CD4-positive, alpha-beta T cell (primary cell): ENCODE measurements at places on chromosomes 4 and X.
A peak's percentile ranks its signal among the peaks of the same experiment; 100 is the strongest.

DNA sequence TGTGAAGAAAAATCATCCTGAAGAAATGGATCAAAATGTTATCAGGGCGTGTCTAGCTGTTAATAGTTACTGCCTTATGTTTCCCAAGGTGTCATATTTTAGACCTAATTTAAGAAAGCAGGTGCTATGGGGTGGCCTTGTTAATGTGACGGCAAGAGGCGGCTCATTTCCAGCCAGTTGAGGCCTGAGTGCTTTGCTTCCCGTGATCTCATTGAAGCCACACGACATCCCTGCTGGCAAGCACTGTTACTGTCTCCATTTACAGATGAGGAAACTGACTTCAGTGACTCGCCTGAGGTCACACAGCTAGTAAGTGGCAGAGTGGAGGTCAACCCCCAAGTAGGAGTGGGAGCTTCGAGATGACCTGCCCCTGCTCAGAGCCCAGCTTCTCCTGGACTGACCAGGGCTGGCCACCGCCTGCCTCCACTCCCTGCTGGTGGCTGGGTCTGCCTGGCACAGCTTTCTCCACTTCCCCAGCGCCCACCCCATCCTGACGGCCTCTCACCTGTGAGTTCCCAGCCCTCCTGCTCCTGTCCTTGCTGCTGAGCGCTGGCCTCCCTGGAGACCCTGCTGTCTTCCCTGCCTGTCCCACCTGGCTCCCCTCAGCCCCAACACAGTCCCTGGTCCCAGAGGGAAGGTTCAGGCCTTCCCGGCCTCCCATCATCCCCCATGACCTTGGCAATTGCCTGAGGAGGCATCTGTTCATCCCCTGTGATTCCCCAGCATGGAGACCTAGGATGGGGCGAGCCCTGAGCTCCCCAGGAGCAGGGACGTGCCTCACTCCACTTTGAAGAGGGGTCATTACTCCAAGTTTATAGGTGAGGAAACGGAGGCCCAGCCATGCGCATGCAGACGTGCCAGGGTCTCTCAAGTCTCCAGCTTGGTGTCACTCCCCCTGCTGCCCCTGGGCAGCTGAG is 47.7 kb upstream of the SORCS2 start:
- no peak overlapping the region for H3K4me3 ChIP-seq
- no peak overlapping the region for H3K27ac ChIP-seq
- no peak for DNase-seq
- peaks cover 8% of the 10 kb centered on the region for H3K27me3 ChIP-seq
- H3K36me3 ChIP-seq, result no peaks in the 10 kb centered on the region
- no peaks in the 10 kb centered on the region for H3K4me1 ChIP-seq

DNA sequence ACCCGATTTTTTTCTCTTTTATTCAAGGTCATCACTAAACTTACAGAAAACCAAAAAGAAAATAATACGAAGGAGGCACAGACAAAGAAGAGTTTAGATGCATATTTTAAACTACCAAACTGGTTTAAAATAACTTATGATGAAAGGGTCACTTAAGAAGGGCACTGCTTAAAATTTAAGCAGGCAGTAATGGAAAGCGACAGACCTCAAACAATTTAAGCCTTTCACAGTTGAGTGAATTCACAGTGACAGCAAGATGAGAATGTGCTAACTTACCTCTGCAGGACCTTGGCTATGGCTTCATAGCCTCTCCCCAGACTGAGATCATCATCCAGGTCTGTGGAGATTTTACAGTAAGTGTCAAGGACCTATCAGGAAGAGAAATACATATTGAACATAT is 112.1 kb downstream of the TTC29 start:
- H3K4me3 ChIP-seq, result no peak overlapping the region
- H3K27me3 ChIP-seq, result no peaks in the 10 kb centered on the region
- H3K4me1 ChIP-seq, result no peaks in the 10 kb centered on the region
- no peak for DNase-seq
- no peak overlapping the region for H3K27ac ChIP-seq
- no peaks in the 10 kb centered on the region for H3K36me3 ChIP-seq

GRCh38 chr4:108527723-108528122 is 92.7 kb upstream of the RPL34 start:
- peak overlapping the region; percentile 26 for H3K27ac ChIP-seq
- no peaks in the 10 kb centered on the region for H3K36me3 ChIP-seq
- H3K4me1 ChIP-seq, result peaks cover 35% of the 10 kb centered on the region
- DNase-seq, result no peak
- peak overlapping the region; percentile 17 for H3K4me3 ChIP-seq

DNA sequence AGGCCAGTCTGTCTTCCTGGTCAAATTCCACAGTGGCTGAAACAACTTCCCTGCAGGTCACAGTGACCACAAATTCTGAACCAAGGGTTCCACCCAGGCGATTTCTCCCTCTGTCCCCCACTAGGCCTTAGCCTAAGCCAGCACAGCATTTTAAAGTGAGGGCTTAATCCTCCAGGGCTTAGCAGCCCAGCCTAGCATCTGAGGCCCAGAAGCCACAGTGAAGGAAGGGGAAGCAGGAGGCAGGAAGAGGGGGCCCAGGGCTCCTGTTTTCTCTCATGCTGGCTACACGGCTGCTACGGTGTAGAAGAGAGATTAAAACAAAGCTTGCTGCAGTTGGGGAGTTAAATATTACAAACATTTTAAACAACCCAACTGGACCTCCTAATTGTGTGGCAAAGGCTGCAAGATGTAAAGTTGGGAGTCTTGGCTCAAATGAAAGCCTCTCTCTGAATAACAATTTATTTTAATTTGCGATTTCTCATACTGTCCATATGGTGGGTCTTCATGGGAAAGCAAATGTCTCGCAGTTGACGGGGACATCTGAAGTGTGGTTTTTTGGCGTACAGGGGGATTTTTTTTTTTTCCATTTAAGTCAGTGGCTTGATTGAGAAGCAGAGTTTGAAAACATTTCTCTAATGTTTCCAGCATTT is 170.8 kb upstream of the RAI2 start:
- H3K4me1 ChIP-seq, result no peaks in the 10 kb centered on the region
- H3K27ac ChIP-seq, result no peak overlapping the region
- DNase-seq, result no peak
- H3K4me3 ChIP-seq, result no peak overlapping the region
- no peaks in the 10 kb centered on the region for H3K36me3 ChIP-seq

DNA sequence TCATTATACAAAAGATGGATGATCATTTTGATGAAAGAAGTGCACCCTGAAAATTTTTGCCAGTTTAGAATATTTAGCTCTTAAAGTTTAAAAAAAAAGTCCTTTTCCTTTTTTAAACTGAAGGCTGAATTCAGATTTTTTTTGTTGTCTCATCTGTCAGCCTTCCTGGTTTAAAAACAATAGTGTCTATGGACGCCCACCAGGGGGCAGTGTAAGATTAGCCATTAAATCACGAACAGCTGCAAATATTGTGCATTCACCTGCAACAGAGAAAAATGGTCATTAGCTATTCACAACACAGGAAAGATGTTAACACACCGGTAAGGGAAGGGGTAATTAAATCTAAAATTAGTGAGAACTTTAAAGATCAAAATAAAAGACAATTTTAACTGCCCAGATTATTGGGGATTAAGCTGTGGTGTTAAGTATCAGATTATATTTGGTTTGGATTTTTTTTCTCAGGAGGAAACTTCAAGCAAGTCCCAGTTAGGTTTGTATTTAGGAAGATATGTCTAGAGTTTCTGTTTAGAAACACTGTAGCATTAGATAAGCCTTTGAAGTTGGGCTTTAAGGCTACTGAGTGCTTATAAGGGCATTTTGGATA is 4.4 kb upstream of the CXorf38 start:
- peaks cover 6% of the 10 kb centered on the region for H3K4me1 ChIP-seq
- peaks cover 21% of the 10 kb centered on the region for H3K36me3 ChIP-seq
- peak; percentile 57 for DNase-seq
- no peak overlapping the region for H3K27ac ChIP-seq
- H3K27me3 ChIP-seq, result no peaks in the 10 kb centered on the region

DNA sequence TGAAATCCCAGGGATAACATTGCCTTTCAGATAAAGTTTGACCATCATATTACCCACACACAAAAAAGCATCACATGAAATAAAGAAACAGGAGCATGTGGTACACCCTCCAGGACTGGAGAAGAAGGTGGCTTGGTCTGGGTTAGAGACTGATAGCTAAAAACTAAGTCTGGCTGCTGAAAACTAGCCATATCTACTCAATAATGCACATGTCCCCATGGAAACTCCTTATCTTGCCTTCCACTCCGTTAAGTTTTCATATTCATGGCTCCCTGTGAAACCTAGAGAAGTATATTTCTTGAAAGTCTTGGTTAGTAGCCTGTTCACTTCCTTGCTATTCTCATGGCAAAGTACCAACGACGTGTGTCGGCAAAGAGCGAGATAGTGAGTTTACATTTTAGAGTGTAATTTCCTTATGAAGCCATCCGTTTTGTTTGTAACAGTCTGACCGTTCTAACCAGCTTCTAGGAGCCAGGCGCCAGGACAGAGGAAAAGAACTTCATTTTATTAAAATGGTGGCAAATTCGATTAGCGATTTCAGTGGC is 6.7 kb upstream of the DCTD start:
- no peaks in the 10 kb centered on the region for H3K27me3 ChIP-seq
- no peak overlapping the region for H3K27ac ChIP-seq
- peaks cover 10% of the 10 kb centered on the region for H3K4me1 ChIP-seq
- no peak for DNase-seq
- H3K36me3 ChIP-seq, result no peaks in the 10 kb centered on the region
- H3K4me3 ChIP-seq, result no peak overlapping the region

- no peak overlapping the region for H3K4me3 ChIP-seq
- no peaks in the 10 kb centered on the region for H3K4me1 ChIP-seq
- no peaks in the 10 kb centered on the region for H3K36me3 ChIP-seq
- no peaks in the 10 kb centered on the region for H3K27me3 ChIP-seq
- no peak overlapping the region for H3K27ac ChIP-seq
Observed at GRCh38 chrX:150146271-150146896, 208.1 kb upstream of the EOLA2 start.

GRCh38 chrX:119698845-119699244 is 5.9 kb upstream of the SEPTIN6 start:
- no peak for DNase-seq
- H3K4me3 ChIP-seq, result no peak overlapping the region
- peaks cover 5% of the 10 kb centered on the region for H3K4me1 ChIP-seq
